Activated T-cell treated with anti-CD3 and anti-CD28 coated beads for 4 hours (primary cell): ENCODE measurements at places on chromosomes 2 and 18.

DNA sequence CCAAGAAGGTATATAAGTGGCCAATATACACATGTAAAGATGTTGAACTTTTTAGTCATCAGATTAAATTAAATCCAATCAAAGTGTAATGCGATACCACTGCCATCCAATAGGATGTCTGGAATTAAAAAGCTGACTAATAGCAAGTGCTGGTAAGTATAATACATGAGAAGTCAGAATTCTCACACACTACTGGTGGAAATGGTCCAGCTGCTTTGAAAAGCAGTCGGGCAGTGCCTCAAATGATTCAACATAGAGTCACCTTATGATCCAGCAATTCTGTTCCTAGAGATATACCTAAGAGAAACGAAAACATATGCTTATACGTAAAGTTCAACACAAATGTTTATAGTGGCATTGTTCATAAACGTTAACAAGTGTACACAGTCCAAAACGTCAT, 124.1 kb upstream of the MYT1L start:
- no peak for DNase-seq

DNA sequence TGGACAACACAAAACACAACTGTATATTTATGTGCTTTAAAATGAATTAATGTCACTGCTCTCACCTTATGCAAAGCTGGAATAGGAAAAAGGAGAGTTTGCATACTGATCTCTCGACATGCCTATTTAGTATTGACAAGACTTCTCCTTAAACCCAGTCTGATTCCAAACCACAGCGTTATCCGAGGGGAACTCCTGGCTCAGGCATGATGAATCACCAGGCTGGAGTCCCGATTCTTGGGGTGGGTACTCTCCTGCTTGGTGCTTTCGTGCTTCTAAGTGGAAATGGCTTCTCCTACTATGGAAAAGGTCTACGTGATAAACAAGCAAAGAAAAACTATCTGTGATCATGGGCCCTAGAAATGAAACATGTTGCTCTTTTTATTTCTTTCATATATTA, 88.9 kb upstream of the SLC35G4 start:
- DNase-seq: no peak

- DNase-seq: no peak
These were observed 513.2 kb downstream of the RNF144A start for GRCh38 chr2:7430421-7430868.

DNA sequence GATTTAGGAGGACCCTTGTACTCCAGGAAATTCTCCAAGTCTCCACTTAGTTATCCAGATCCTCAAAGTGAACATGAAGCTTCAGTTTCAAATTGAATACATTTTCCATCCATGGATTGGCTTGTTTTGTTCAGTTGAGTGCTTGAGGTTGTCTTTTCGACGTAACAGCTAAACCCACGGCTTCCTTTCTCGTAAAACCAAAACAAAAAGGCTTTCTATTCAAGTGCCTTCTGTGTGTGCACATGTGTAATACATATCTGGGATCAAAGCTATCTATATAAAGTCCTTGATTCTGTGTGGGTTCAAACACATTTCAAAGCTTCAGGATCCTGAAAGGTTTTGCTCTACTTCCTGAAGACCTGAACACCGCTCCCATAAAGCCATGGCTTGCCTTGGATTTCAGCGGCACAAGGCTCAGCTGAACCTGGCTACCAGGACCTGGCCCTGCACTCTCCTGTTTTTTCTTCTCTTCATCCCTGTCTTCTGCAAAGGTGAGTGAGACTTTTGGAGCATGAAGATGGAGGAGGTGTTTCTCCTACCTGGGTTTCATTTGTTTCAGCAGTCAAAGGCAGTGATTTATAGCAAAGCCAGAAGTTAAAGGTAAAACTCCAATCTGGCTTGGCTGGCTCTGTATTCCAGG, at the start of gene CTLA4:
Gene CTLA4, plus strand, starts transcription at position 211 of the 640 bp plus-strand sequence. Its CDS starts 172 bp downstream, at position 383.
- no peak for DNase-seq

DNA sequence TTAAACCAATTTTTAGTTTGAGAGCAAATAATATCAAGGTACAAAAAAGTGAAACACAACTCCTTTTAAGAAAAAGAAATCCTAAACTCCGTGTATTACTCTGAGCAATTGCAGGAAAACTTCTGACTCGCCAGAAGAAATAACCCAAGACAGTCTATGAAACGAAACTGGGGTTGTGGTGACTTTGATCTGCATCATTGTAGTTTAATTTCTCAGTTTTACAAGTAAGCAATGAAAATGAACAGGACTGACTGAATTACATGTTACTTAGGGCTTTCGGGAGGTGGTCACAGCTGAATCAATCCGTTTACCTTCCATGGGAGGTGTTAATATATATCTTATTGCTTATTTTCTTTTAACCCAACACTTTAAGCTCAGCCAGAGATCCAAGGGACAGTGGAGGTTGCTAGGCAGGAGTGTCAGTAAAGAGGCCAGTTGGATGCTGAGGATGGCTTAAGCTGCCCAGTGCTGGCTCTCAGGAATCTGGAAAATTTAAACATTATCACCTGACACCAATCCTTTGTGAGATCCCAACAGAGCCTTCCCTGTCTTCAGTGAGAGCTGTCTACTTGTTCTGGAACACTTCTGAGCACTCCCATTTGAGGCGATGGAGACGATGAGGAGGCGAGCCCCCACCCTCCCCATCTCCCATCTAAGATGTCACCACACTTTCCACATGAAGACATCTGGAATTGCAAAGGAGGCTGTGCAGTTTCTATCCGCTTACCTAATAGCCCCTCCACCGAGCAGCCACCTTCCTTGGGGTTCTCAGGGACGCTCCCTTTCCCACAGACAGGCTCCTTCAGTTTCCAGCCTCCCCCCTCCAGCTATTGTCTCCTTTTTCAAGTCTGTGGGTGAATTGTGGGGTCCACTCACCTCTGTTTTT, 3.6 kb upstream of the RAB31 start:
- no peak for DNase-seq

DNA sequence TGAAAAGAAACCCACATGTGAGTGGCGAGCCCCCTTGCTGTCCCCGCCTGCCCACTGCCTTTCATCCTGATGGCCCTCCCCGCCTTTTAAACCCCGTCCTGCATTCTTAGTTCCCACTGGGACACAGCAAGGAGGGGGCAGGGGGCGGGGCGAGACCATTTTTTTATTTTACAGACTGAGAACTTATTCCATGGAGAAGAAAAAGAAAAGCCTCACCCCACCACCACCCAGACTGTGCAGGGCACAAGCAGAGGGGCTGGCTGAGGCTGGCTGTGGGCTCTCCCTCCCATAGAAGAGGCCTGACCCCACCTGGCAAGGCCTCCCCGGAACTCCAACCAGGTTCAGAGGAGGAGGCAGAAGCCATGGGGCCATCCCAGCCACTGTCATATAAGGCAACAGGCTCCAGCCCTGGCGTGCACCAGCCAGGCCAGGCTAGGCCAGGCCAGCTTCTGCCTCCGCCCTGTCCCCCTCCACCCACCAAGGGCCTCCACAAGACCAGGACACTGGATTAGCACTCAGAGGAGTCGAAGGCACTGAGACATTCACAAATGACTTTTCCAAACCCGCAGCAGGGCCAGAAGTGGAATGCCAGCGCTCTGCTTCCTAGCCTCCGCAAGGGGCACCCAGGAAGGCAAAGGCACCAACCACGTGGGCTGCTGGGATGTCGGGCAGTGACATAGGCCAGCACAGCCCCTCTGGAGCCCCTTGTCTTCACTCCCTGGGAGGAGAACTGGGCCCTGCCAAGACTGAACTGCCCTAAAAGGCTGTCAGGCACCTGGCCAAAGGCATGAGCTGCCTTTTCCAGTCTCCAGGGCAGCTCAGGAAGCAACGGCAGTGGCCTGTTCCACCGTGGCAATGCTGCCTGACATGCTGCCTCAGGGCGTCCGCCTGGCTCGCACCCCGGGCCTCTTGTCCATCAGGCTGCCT, 37.5 kb upstream of the SEMA4C start:
- DNase-seq: no peak

- DNase-seq: no peak
These were observed 1.4 kb downstream of the UGT1A5 start for GRCh38 chr2:233714121-233714520.

DNA sequence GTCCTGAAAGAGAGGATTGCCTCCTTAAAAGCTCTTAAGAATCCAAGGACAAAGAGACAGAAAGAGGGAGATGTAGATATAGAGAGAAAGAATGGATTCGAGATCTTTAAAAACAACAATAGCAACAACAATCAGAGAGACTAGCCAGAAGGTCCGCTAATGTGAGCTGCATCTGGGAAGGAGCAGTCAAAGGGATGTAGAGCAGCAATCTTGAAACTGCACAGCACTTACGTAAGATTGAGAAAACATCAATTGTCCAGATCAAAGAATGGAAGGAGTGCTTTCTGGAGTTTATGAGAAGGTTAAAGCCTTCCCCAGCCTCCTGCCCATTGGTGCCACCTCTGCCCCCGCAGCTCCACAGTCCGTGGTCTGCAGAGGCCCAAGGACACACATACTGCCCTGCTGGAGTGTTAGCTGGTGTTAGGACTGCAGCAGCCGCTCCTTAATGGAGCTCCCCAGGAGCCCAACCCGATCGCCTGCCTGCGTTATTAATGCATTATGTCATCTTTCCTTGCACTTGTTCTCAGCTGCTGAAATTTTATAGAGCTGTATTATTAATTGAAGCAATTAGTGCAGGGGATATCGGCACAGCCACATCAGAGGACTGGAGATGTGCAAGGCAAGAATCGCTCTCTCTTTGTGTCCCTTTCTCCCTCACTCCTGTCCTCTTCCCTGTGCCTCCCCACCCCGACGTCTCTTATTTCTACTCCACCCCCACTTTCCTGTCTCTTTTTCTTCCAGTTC, 94.2 kb upstream of the STPG4 start:
- no peak for DNase-seq

GRCh38 chr2:229642371-229642770, 72.0 kb downstream of the DNER start:
- DNase-seq: no peak

DNA sequence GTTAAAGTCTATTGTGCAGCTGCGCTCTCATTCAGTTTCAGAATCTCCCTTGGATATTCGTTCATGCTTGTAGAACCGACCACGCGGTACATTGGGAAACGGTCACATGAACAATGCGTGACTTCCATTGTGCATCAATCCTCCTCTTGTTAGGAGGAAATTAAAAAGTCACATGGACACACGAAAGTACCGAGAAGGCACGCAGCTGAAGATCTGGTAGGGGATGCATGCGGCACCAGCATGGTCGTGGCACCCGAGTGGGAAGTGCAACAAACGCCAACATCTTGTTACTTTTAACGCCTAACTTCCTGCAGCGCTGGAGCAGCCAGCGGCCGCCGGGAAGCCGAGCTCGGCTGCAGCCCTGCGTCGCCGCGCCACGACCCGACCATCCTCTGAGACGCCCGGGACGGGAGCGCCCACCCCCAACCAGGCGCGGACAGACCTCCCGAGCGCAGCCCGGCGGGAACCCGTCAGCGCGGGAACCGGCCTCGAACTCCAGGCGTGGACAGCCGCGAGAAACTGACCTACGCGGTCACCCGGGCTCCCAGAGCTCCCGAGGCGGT, 412 bp downstream of the OSBPL1A start:
- peak; percentile 9 for DNase-seq

DNA sequence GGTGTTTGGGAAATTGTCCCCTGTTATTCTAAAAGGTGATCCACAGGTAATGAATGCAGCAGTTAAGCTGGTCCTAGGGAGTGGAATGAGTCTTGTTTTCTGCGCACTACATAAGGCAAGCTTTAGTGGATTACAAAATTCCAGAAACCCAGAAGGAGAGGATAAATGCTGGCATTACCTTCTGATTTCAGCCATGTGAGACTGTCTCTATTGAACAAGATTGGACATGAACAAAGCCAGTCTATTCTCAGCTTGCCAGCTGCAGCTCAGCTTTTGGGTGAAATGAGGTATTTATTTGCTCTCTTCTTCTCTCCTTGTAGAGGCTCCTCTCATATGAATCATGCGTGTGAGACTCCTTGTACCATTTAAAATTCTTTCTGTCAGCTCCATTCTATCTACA, 944.9 kb downstream of the CNTNAP5 start:
- no peak for DNase-seq

- DNase-seq: no peak
These were observed 40.0 kb upstream of the ITSN2 start for GRCh38 chr2:24400207-24400907.

DNA sequence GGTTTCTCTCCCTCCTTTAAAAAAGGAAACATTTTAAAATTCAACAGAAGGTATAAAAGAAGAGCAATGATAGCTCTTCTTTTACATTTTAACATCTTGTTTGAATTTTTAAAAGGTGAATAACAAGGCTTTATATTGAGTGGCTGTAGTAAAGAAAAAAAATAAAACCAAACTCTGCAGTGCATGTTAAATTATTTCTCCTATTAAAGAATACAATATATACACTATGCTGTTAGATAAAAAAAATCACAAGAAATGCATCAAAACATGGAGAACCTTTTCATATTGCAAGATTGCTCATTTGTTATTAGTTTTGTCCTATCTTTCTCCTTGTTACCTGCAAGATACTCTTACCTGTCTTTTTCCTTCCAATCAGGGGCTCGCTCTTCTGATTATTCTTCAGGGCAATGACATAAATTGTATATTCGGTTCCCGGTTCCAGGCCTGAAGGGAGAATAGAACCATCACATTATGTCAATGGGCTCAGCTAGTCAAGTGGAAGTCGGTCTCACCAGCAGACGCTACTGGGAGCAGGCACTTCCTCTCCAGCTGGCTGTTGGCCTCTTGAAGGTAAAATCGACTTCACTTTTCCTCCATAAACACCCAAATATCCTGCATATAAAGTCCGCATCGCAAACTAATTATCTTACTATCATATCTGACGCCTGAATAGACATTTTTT, 61.2 kb downstream of the ATIC start:
- no peak for DNase-seq

DNA sequence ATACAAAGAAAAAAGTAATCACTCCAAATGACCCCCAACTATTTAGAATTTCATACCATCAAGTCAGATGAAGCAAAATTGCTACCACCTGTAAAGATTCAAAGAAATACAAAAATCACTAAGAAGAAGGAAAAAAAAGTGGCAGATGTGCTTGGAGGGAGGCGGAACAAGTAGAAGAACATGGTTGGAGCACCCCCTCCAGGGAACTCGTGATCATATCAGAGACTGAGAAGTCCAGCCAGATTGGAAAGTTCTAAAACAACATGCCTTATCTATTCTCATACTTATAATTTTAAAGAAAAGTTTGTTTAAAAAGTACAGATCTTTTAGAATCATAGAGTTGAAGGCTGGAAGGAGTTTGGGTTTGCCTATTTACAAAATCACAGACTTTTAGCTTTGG, 113.4 kb upstream of the CYP26B1 start:
- DNase-seq: no peak

DNA sequence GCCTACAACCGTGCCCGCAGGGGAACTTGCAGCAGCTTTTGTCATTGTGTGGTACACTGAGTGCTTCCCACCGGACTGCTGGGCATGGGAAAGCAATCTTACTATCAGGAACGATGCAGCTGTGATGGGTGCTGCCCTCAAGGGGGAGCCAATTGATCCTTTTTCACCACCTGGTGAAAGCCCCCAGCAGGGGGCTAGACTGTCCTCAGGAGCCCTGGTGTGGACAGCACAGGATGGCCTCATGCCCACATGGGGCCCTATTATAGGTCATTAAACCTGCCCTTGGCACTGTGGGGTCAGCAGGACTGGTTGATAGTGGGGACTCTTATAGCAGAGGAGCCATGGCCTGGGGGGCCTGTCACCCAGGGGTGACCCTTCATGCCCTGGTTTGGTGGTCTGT, 172.2 kb downstream of the GLI2 start:
- no peak for DNase-seq
